CD4-positive, alpha-beta T cell (primary cell): ENCODE measurements at places on chromosomes 6 and 20. TPM values are rescaled to one million over a fixed set of nuclear protein-coding genes. Genes with fewer than 3 reads are reported as not detected.
A peak's percentile ranks its signal among the peaks of the same experiment; 100 is the strongest.

The ALDH8A1 gene
- 1.4 TPM for total RNA-seq

The OPN5 gene
- total RNA-seq, result not detected

The FBXO5 gene
- total RNA-seq, result 3.3 TPM

The OPRM1 gene
- not detected for total RNA-seq

The PRSS35 gene
- not detected for total RNA-seq

The WFDC10A gene
- total RNA-seq, result not detected

The BMP2 gene
- total RNA-seq, result not detected

The SOX12 gene
- 11.6 TPM for total RNA-seq

The GLP1R gene
- total RNA-seq, result not detected

The BMP5 gene
- total RNA-seq, result not detected

The CST2 gene
- total RNA-seq, result not detected

The THBD gene
- 2.2 TPM for total RNA-seq

DNA sequence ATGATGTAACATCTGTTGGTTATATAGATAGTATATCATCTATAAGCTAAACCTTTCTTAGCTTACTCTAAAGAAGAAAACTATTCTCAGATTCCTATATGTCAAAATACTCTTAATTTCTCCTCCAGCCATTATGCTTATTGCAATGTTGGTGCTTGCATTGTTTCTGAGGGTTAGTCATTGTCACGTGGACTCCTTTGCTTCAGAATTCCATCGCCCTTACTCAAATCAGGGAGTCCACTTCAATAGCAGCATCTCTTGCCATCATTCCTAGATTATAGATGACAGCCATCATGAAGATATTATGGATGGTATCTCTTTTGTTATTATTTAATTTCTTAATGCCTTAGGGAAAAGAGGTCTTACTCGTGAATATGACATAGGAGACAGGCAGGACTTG lies 776.1 kb downstream of the TENT5A start:
- no peak overlapping the region for H3K27ac ChIP-seq
- no peak overlapping the region for H3K4me3 ChIP-seq
- H3K4me1 ChIP-seq, result no peaks in the 10 kb centered on the region
- H3K27me3 ChIP-seq, result no peaks in the 10 kb centered on the region

- no peak overlapping the region for H3K4me3 ChIP-seq
- H3K27me3 ChIP-seq, result no peaks in the 10 kb centered on the region
- H3K4me1 ChIP-seq, result no peaks in the 10 kb centered on the region
- no peaks in the 10 kb centered on the region for H3K36me3 ChIP-seq
These were observed 314.8 kb downstream of the QKI start for GRCh38 chr6:163729127-163729872.

- H3K4me1 ChIP-seq, result no peaks in the 10 kb centered on the region
- H3K27ac ChIP-seq, result no peak overlapping the region
- no peak overlapping the region for H3K4me3 ChIP-seq
- H3K27me3 ChIP-seq, result no peaks in the 10 kb centered on the region
- H3K36me3 ChIP-seq, result no peaks in the 10 kb centered on the region
These were observed 100.9 kb downstream of the FUT9 start for GRCh38 chr6:96116674-96117073.

- DNase-seq, result no peak
- peaks cover 15% of the 10 kb centered on the region for H3K36me3 ChIP-seq
- H3K27ac ChIP-seq, result no peak overlapping the region
These were observed 122.2 kb upstream of the FAM184A start for GRCh38 chr6:119200512-119201175.

DNA sequence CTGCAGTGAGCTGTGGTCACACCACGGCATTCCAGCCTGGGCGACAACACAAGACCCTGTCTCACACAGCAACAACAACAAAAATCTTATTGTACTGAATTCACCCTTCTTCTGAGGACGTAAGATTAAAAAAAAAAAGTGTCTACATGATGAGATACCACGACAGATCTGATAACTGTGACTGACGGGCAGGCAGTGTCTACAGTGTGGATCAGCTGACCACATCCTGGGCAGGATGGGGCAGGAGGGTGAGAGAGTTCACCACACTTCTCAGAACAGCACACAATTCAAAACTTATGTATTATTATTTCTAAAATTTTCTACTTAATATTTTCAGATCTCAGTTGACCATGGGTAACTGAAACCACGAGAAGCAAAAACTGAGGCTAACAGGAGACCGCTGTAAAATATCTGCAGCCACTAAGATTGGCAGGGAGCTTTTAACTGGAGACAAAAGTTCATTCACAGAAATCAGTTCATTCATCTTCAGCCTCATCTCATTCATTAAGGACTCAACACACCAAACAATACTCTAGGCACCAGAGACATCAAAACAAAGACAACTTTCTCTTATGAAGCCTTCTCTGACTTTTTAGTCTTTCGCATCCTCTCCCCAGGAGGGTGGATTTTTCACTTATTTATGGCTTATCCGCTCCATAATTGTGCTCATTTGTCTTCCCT lies 15.7 kb upstream of the NHSL1 start:
- no peaks in the 10 kb centered on the region for H3K27me3 ChIP-seq
- DNase-seq, result no peak
- no peak overlapping the region for H3K4me3 ChIP-seq
- H3K27ac ChIP-seq, result no peak overlapping the region
- peaks cover 6% of the 10 kb centered on the region for H3K4me1 ChIP-seq

DNA sequence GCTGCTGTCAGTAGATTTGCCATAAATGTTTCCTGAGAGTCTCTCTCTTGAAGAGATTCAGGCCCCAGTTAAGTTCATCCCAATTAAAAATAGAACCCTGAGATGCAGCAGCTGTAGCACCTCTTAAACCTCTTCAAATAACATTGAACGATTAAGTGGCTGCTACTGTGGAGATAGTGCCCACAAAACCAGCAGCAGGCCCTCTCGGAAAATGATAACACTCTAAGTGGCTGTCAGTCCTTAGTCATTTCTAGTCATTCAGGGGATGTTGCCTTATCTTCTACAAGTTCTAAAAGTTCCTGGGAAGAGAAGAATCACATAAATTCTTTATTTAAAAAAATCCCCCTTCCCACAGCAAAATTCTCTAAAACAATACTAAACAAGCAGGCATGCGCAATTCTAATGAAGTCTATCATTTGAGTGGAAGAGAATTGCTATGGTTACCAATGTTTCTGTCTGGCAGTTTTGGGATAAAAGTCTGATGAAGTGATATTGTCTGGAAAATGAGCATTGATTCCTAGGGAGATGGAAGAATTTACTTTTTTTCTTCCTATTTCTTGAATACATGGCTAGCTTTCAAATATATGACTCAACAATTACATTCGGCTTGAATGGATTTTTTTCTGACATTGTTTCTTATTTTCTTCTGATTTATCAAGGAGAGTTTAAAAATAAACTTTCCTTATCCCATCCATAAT lies 131.9 kb downstream of the TRMT11 start:
- no peaks in the 10 kb centered on the region for H3K27me3 ChIP-seq
- H3K4me1 ChIP-seq, result no peaks in the 10 kb centered on the region
- H3K27ac ChIP-seq, result no peak overlapping the region

- peaks cover 67% of the 10 kb centered on the region for H3K36me3 ChIP-seq
- H3K4me3 ChIP-seq, result peak overlapping the region; percentile 30
- peak overlapping the region; percentile 36 for H3K27ac ChIP-seq
These were observed 37.6 kb upstream of the HINT3 start for GRCh38 chr6:125918681-125919566.

- no peaks in the 10 kb centered on the region for H3K27me3 ChIP-seq
- no peak overlapping the region for H3K4me3 ChIP-seq
- DNase-seq, result no peak
- H3K4me1 ChIP-seq, result no peaks in the 10 kb centered on the region
These were observed 13.4 kb downstream of the IYD start for GRCh38 chr6:150382171-150382570.

GRCh38 chr6:38021029-38021428 lies 201.5 kb downstream of the ZFAND3 start:
- H3K4me1 ChIP-seq, result no peaks in the 10 kb centered on the region
- no peaks in the 10 kb centered on the region for H3K27me3 ChIP-seq
- no peaks in the 10 kb centered on the region for H3K36me3 ChIP-seq
- no peak for DNase-seq
- no peak overlapping the region for H3K4me3 ChIP-seq
- no peak overlapping the region for H3K27ac ChIP-seq

- no peaks in the 10 kb centered on the region for H3K36me3 ChIP-seq
- no peaks in the 10 kb centered on the region for H3K4me1 ChIP-seq
- DNase-seq, result no peak
- no peaks in the 10 kb centered on the region for H3K27me3 ChIP-seq
- no peak overlapping the region for H3K4me3 ChIP-seq
- H3K27ac ChIP-seq, result no peak overlapping the region
These were observed 9.3 kb upstream of the OGFRL1 start for GRCh38 chr6:71279321-71279720.

DNA sequence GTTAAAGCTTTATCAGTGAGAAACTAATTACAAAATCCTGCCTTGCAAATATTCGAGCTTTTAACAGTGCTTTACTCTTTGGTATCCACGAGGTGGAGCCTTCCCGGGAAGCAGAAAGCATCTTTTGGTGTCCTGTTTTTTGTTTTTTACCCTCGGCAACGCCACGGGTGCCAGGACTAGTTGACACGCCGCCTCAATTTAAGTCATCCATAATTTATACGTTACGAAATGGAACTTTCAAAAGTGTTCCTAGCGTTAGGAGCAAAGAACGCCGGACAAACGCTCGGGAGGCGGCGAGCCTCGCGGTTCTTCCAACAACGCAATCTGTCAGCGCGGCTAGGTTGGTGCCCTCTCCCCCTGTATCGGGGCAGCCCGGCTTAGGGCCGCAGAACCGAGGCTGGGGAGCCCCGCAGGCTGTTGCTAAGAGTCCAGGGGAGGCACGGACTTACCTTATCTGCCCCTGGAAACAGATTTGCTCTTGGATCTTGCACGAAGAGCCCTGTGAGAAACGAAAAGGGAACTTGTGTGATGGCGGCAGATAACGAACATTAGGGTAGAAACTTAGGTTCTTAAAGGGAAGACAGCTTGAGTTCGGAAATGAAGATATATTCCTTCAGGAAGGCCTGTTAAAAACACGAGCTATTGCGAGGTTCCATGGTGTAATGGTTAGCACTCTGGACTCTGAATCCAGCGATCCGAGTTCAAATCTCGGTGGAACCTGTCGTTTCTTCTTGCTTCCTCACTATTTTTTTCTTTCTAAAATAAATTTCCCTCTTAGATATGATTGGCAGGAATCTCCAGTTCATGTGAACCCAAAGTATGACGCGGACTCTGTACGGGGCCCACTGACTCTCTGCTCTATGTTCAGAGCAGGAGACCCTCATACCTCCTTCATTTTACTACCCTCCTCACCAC lies 46.2 kb upstream of the ZNF184 start:
- peak overlapping the region; percentile 92 for H3K4me3 ChIP-seq
- H3K36me3 ChIP-seq, result no peaks in the 10 kb centered on the region
- DNase-seq, result peak; percentile 34
- peaks cover 12% of the 10 kb centered on the region for H3K4me1 ChIP-seq
- H3K27me3 ChIP-seq, result peaks cover 7% of the 10 kb centered on the region
- peak overlapping the region; percentile 17 for H3K27ac ChIP-seq

- no peak overlapping the region for H3K4me3 ChIP-seq
- H3K36me3 ChIP-seq, result no peaks in the 10 kb centered on the region
- no peak overlapping the region for H3K27ac ChIP-seq
- no peak for DNase-seq
- H3K4me1 ChIP-seq, result no peaks in the 10 kb centered on the region
- H3K27me3 ChIP-seq, result peaks cover 2% of the 10 kb centered on the region
These were observed 252.7 kb downstream of the BMP7 start for GRCh38 chr20:57013741-57014140.
